T-helper 22 cell (primary cell): ENCODE measurements at places on chromosomes 12 and 14.

DNA sequence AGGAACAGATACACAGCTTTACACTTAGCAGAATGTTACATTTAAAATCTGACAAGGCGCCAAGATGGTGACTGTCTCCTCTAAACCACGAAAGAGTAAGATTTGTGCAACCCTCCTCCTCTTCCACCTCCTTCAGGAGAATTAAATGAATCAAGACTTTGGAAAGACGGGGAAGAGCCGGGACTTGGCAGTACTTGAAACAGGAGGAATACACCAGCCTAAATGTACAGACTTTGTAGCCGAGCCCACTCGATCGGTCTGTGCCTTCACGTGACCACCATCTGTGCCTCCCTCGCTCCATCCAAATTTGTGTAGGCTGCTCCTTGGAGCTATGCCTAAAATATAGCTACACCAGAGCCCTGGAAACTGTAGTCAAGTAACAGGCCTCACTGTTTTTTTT, 38.3 kb downstream of the SSPN start:
- DNase-seq = no peak

- no peak for DNase-seq
Measured at GRCh38 chr12:72010356-72010755, 71.7 kb downstream of the TPH2 start.

DNA sequence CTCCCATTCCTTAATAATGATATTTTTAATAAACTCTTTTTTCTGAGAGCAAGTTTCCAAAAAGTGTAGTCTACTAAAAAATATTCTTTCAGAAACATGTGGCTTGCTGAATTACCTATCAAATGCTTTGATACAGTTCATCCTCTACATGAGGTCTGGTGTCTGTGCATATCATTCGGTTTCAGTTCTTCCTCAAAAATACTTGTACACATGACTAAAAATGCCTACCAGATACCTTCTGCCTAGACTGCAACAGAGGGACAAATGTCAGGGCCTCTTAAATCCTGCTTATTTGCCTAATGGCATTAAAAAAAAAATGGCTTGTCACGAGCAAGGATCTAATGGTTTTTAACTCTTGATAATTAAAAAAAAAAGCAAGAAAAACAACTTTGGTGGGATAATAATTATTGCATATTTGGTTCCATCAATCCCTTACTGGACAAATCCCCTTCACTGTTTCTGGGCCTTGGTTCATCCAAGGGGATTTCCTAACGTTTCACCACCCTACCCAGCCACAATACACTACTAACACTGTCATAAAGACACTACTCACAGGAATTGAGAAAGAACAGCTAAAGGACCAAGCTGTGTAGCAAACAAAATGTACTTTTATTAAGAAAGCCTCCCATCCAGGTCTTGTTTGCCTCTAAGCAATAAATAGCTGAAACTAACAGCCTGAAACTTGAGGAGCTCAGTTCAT, 45.7 kb downstream of the PARP11 start:
- DNase-seq = no peak

GRCh38 chr12:110689281-110690126, 589 bp upstream of the HVCN1 start:
- peak; percentile 9 for DNase-seq

DNA sequence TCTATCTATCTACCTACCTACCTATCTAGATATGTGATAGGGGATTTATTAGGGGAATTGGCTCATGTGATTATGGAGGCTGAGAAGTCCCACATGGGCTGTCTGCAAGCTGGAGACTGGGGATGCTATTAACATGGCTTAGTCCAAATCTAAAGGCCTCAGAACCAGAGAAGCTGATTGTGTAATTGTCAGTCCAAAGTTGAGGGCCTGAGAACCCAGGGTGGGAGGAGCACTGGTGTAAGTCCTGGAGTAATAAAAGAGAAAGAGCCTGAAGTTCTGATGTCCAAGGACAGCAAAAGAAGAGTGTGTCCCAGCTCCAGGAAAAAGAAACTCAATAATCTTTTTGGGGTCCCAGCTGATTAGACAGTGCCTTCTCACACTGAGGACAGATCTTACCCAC, 98.5 kb upstream of the SEL1L start:
- no peak for DNase-seq

GRCh38 chr12:38930990-38931389, 25.6 kb upstream of the CPNE8 start:
- DNase-seq = no peak

DNA sequence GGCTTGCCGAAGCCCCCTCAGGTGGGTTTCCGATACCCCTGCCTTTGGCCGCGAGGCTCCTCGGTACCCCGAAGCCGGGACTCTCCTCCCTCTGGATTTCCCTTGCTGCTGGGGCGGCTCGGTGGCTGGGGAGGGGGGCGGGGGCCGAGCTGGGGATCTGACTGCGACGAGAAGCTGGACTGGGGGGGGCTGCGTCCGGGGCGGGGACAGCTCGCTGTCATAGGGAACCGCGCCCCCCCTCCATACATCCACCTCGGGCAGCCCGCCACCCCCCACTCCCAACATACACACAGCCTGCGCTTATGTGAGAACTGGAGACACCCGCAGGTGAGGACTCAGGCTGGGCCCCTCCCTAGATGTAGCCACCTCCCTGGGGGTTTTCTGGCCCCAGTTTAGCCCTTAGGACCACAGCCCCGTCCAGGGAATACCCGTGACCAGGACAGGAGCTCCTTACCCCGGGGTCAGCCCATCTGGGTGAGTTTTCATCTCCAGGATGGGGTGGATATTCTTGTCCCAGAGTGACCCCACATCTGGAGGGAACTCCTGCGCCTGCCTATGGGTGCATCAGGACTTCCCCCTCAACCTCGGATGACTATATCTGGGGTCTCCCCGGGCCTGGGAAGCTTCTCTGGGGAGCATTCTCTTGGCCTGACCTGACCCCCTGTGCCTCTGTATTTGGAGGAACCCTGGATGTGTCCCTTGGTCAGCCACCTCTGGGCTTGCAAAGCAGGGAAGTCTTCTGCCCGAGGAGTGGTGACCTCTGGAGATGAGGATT, 687 bp downstream of the ASIC1 start:
- no peak for DNase-seq

- DNase-seq = no peak
Measured at GRCh38 chr12:45575823-45576475, 153.6 kb upstream of the ARID2 start.

- no peak for DNase-seq
Measured at GRCh38 chr12:27779416-27779919, 565 bp upstream of the KLHL42 start.
